H1 (cell line): ENCODE measurements at places on chromosomes 3 and 15. TPM values are rescaled to one million over a fixed set of nuclear protein-coding genes. Genes with fewer than 3 reads are reported as not detected.

- DNase-seq, result no peak
Measured at GRCh38 chr3:129602309-129602708, 4.2 kb downstream of the PLXND1 start.

DNA sequence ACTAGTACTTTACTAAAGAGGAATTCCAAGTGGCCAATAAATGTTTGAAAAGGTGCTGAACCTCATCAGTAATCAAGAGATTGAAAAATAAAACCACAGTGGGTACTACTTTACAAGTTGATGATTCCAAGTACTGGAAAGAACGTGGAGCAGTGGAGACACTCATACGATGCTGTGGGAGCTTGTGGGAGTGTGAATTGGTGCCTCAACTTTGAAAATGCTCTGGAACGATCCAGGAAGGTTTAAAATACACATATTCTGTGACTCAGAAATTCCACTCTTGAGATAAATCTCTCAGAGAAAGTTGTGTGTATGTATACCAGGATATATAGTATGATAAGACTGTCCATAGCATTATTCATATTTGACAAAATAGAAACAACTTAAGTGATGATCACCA lies 9.3 kb downstream of the LRCH3 start:
- DNase-seq, result no peak

RLBP1 gene
- total RNA-seq, result not detected in 2 replicates

- DNase-seq, result no peak
Measured at GRCh38 chr3:81380234-81380633, 381.2 kb downstream of the GBE1 start.

DNA sequence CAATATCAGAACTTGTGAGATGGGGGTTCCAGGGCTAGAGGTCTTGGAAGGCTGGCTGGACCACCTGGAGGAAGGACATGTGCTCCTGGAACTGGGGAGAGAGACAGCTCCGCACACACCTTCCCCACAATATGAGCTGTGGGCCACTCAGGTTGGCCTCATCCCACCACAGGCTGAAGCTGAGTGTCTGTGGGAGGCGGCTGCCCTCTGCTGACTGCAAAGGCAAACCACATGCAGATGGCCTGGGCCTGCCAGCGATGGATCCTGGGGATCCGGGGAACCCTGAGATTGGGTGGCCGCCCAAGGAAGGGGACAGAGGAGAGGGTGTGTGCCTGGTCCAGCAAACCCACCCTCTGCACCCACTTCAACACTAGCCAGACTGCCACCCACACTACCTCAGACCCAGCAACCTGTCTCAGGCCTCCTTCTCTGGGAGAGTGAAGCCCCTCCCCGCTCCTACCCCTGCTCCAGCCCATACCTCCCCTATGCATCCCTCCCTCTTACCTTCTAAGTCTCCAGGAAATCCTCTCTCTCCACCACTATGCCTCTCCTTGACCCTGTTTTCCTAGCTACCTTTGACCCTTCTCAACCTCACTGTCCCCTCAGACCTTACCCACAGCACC lies 44.8 kb downstream of the CYP11A1 start:
- no peak for DNase-seq

- no peak for DNase-seq
Measured at GRCh38 chr3:54353946-54354345, 231.6 kb downstream of the CACNA2D3 start.

DNA sequence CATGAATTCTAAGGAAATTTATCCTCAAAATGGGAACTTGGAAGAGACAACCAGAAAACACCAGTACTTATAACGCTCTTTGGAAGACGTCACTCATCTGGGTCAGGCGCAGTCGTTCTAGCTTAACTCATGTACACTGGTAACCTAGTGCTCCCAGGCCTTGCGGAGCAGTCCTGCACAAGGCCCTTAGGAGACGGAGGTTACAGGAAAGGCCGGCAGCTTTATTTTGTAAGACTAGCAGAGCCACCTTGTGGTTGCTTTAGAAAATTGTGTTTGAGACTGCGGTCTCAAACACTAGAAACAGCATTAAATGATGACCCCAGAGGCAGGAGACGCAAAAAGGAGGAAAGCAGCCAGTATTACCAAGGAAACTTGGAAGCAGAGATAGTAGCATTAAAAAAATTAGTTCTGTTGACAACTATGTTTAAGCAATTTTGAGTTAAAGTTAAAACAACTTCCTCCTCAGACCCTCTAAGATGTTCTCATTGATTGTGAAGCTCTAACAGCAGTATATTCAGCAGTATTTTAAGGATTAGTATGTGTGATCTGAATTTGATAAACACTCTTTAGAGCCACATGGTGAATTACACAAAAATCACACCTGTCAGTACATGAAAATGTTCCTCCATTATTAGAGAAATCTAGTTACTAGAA lies 141.9 kb upstream of the C2CD4B start:
- DNase-seq, result no peak

C3orf49 gene
- not detected in 2 replicates for total RNA-seq

GRCh38 chr3:32397941-32398340 lies 6.3 kb downstream of the CMTM7 start:
- no peak for DNase-seq

ST8SIA2 gene
- 3.2 and 4.5 TPM in 2 replicates for total RNA-seq

- no peak for DNase-seq
Measured at GRCh38 chr3:36695769-36696137, 68.6 kb downstream of the DCLK3 start.

DNA sequence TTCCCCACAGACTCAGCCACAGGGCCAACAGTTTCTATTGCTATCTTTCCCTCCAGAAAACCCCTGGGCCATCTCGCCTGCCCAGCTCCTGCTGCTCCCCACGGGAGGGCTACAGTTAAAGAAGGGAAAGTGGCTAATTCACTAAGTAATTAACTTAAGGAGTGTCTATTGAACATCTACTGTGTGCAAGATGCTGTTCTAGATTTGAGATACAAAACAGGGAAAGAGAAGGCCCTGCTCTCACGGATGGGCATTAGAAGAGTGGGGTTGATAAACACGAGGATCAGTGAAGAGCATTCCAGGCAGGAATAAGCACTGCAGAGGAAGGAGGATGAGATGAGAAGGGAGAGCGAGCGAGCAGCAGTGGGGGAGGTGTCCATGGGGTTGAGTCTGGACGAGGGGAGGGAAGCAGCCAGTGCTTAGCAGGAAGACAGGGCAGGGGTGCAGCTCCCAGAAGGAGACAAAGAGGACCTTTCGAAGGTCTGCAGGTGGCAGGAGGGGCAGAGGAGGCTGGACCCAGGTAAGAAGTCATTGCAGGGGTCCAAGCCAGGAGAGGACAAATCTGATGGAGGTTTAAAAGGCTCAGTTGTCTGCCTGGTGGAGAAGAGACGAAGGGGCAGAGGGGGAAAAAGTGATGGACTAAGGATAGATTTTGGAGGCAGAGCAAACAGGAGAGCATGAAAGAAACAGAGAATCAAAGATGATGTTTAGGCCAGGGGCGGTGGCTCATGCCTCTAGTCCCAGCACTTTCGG lies 64.7 kb downstream of the KLF15 start:
- no peak for DNase-seq

- no peak for DNase-seq
Measured at GRCh38 chr15:75172284-75172820, 29.3 kb upstream of the C15orf39 start.

- DNase-seq, result no peak
Measured at GRCh38 chr15:40769274-40770146, at the start of gene C15orf62. TSS of gene C15orf62 (plus strand) at chr15:40769980. CDS start at chr15:40770496, 516 bp downstream.

GRCh38 chr3:129238945-129239705 lies 10.3 kb upstream of the COPG1 start:
- DNase-seq, result no peak

GRCh38 chr15:40906091-40906990 lies 12.1 kb downstream of the VPS18 start:
- DNase-seq, result peak; percentile 65

MESP1 gene
- total RNA-seq, result 0.15 TPM in 1 of 2 replicates, not detected in the other

ACTR8 gene
- 25.4 and 26.9 TPM in 2 replicates for total RNA-seq

GRCh38 chr15:64351265-64351664 lies 4.7 kb downstream of the CSNK1G1 start:
- no peak for DNase-seq

GRCh38 chr3:46856576-46857471 lies 6.4 kb downstream of the MYL3 start:
- DNase-seq, result no peak

DNA sequence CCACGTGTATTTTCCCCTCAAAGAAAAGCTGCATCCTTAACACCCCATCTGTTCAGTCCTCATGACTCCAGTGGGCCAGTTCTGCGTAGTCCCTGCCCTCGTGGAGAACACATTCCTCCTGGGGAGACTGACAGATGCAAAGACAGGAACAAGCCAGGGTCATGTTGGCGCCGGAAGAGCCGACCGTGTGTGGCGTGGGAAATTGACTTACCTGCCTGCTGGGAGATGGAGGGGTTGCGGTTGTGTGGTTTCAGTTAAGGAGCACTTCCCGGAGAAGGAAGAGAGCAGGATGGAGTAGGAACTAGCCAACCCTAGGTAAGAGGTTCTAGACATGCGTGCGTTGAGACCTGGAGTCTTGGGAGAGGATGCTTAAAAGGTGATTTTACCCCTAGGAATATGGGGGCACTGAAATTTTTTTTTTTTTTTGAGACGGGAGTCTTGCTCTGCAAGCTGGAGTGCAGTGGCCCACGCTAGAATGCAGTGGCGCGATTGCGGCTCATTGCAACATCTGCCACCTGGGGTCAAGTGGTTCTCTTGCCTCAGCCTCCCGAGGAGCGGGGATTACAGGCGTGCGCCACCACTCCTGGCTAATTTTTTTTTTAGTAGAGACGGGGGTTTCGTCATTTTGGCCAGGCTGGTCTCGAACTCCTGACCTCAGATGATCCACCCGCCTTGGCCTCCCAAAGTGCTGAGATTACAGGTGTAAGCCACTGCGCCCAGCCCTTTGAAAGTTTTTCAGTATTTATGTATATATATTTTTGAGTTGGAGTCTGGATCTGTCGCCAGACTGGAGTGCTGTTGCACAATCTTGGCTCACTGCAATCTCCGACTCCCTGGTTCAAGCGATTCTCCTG lies 1.4 kb downstream of the VHL start:
- DNase-seq, result no peak

- no peak for DNase-seq
Measured at GRCh38 chr3:63976872-63977200, 46.5 kb downstream of the PSMD6 start.

DNA sequence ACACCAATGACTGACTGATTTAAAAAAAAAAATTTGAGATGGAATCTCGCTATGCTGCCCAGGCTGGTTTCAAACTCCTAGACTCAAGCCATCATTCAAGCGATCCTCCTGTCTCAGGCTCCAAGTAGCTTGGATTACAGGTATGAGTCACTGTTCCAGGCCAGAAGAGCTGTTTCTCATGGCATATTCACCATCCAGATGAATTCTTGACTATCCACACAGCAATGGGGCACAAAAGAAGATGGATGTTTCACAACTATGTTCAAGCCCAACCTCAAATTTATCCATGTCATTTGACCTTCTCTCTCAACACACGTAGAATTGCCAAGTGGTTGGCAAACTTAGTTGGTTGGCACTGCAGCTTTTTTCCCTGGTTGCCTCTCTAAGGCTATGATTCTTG lies 40.6 kb downstream of the PRICKLE2 start:
- DNase-seq, result no peak

GRCh38 chr15:69299943-69300588 lies 1.4 kb downstream of the PAQR5 start:
- no peak for DNase-seq

GHSR gene
- total RNA-seq, result not detected in 2 replicates

DNA sequence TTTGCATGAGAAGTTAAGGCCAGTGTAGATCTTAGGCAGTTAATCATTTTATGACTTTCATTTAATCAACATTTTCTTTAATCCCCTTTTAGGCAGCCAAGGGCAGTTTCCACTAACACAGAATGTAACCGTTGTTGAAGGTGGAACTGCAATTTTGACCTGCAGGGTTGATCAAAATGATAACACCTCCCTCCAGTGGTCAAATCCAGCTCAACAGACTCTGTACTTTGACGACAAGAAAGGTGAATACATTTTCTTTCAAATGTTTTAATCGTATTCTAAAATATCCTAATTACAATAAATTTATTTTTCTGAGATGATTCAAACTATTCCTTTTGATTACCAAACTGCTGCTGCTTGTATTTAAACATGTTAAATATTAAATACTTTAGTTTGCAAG lies 843.2 kb downstream of the CADM2 start:
- no peak for DNase-seq
